ENCODE measurements at places on chromosomes 11 and 22.

DNA sequence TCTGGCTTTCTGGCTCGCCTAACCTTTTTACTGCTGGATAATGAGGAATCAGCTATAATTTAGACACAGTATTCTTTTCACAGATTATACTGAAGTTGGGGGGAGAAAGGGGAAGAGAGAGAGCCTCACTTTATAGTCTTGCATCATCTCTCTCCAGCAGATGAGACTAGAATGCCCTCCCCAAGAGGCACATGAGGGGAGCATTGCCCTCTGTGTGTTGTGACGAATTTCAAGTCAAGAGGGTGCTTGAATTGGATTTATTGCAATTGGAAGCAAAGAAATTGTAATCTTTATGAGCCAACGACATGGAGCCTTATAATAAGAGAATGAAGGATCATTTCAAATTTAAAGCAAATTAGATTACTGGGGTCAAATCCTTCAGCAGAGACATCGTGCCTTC lies 17.6 kb upstream of the CADM1 start:
- no peak for DNase-seq

DNA sequence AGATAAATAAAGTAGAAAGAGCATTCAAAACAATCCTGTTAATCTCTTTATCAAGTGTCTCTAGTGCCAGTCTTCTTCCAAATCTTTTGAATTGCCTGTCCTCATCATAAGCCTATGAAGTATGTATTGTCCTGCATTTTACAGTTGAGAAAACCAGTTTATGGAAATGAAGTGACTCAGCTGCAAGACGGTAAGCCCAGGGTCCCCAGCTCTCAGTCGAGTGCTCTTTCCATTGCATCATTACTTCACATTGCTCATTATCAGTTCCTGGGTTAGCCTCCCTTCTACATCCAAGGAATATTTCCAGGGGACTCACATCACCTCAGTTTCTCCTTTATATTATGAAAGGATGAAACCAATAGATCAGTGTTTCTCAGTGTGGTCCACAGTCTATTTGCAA lies 9.1 kb upstream of the P4HA3 start:
- no peak for DNase-seq

DNA sequence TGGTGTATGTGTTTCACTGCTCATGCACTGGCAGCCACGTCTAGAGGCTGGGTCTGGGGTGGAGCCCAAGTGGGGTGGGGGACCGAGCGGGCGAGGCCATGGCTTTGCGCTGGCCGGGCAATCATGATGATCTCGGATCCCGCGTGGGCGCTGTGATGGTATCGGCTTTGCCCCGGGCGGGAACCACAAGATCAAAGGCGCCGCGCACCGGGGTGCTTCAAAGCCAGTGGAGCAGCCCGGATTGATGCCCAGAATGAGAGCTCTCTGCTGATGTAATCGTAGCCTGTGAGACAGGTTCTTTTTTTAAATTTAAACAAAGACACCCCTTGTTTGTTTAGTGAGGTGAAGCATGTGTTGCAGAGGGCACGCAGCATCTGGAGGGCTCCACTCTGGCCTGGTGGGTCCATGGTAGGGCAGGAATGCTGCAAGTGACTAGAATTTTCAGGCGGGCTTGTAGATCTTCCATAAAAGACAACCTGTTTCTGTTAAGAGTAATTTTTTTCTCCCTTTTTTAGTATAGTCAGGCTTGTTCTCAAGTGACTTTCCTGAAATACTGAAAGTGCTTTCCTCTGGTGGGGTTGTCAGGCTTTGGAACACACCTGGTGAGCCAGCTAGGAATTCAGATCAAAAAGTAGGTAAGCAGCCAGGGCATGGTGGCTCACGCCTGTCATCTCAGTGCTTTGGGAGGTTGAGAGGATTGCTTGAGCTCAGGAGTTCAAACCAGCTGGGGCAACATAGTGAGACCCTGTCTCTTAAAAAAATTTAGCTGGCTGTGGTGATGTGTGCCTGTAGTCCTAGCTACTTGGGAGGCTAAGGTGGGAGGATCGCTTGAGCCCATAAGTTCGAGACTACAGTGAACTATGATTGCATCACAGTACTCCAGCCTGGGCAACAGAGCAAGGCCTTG lies 40.7 kb downstream of the ZNRF3 start:
- DNase-seq, result peak; percentile 72

GRCh38 chr22:31081963-31082605 lies 966 bp downstream of the SMTN start:
- DNase-seq, result no peak

- no peak for DNase-seq
Observed at GRCh38 chr11:76752321-76753143, 30.6 kb upstream of the TSKU start.

- DNase-seq, result no peak
Observed at GRCh38 chr22:48531761-48532435, 1295.8 kb downstream of the BRD1 start.

DNA sequence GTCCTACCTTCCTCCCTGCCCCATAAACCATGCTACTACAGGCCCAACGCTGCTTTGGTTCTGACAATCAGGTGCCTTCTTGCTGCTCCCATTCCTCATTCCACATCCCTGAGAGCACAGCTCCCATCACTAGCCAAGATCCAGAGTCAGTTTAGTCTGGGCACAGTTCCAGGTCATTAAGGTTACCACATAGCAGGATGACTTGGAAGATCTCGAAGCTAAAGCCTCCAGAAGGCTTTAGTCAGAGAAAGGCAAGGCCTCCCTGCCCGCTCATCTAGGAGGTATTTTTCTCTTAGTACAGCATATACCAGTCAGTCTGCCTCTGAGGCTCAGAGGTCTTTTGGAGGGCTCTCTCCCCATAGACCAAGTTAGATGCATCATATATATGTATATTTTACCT lies 30.3 kb downstream of the TRIM66 start:
- DNase-seq, result no peak

DNA sequence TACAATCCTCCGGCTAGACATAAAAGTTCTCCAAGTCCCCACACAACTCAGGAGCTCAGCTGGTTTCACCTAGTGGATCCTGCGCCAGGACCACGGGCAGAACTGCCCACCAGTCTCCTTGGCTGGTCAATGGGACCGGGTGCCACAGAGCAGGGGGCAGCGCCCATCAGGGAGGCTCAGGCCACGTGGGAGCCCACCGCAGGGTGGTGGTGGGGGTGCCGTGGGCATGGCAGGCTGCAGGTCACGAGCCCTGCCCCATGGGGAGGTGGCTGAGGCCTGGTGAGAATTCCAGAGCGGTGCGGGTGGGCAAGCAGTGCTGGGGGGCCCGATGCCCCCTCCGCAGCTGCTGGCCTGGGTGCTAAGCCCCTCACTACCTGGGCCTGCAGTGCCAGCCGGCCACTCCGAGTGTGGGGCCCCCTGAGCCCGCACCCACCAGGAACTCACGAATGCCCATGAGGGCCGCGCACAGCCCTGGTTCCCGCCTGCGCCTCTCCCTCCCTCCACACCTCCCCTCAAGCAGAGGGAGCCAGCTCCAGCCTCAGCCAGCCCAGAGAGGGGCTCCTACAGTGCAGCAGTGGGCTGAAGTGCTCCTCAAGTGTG lies 1091.9 kb upstream of the TENM4 start:
- no peak for DNase-seq

DNA sequence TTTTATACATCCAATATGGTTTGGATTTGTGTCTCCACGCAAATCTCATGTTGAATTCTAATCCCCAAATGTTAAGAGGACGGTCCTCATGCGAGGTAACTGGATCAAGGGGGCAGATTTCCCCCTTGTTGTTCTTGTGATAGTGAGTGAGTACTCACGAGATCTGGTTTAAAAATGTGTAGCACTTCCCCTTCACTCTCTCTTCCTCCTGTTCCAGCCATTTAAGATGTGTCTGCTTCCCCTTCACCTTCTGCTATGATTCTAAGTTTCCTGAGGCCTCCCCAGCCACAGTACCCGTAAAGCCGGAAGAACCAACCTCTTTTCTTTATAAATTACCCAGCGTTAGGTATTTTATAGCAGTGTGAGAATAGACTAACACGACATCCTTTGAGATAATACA lies 98.6 kb downstream of the TTC28 start:
- no peak for DNase-seq

All from NCI-H2029 (cell line).